Kidney glomerular epithelial cell (primary cell): ENCODE measurements at places on chromosomes 6 and 20.

- DNase-seq = no peak
Measured at GRCh38 chr20:47359530-47360296, 3.2 kb upstream of the ZMYND8 start.

- no peak for DNase-seq
Measured at GRCh38 chr6:11798538-11798937, 19.9 kb upstream of the ADTRP start.

- peak; percentile 88 for DNase-seq
Measured at GRCh38 chr6:41712651-41713103, 22.7 kb downstream of the TFEB start.

- no peak for DNase-seq
Measured at GRCh38 chr6:63936399-63936798, 300.8 kb downstream of the PHF3 start.

GRCh38 chr20:59816146-59816738, 117.2 kb downstream of the SYCP2 start:
- DNase-seq = no peak

GRCh38 chr6:2794171-2794730, 29.1 kb downstream of the WRNIP1 start:
- no peak for DNase-seq

DNA sequence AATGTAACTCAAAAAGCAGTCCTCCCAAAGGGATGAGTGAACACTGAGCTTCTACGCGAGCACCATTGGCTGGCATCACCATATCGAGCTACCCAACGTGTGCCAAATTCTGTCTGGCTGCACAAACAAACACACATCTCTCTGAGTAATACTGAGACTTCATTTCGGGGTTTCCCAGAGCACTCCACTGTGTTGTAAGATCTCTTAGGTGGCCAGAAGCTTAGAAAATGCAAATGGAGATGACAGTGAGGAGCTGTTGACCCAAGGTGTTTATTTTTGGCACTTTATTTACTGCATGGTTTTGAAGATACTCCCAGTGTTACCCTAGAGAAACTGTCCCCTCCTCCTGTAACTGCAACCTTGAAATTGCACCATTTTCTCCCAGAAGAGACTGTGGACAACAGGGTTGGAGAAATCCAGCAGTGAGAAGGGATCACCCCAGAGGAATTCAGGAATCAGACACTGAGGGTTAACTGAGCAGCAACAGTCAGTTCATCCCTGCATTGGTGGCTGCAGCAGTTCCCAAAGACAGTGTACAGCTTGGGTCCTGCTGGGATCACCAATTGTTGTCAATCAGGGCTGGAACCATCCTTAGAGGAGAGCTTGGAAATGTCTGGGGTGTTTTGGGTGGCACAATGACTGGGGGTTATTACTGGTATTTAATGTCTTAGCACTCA, 1.0 kb upstream of the RIPOR2 start:
- no peak for DNase-seq

- no peak for DNase-seq
Measured at GRCh38 chr6:144232176-144232831, 52.8 kb upstream of the UTRN start.

- no peak for DNase-seq
Measured at GRCh38 chr6:170456334-170456733, 96.8 kb downstream of the PSMB1 start.

- DNase-seq = no peak
Measured at GRCh38 chr20:7459083-7459482, 481.2 kb downstream of the HAO1 start.

DNA sequence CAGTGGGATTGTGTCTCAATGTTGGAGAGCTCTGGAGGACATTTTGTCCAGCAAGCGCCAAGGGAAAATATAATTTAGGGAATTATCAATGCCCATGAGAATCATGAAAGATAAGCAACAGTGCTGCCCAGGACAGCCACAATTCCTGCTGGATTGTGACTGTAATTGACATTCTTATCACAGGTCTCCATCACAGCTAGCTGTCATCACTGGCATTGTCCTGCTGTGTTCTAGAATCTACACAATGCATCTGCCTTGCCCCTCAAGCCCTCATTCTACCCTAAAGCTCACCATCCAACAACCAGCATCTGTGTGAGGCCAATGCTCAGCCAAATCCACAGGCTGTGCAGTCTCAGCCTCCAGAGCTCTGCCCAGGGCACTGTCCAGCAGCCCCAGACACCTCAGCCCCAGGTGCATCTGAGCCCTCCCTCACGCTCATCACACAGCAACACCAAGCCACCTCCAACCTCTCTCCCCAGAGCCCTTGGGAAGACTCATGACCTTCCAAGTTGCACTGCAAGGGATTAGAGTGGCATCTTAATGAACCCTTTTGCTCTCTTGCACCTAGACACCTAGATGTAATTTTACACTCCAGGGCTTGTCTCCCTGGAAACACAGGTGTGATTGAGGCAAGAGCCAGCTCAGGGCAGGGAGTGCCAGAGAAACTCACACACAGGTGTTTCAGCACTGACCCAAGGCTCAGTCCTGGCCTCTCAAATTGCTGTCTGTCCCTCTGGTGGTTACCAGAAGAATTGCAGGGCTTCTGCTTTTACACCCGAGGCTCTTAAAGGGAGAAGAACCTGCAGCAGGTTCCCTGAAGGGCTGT, 85.2 kb upstream of the PHACTR3 start:
- DNase-seq = peak; percentile 64

GRCh38 chr6:20747991-20748390, 213.7 kb downstream of the CDKAL1 start:
- no peak for DNase-seq

GRCh38 chr20:40006168-40006860, 682.7 kb downstream of the MAFB start:
- DNase-seq = no peak
